CD4-positive, alpha-beta T cell treated with Interleukin-10 for 1 hour (primary cell): ENCODE measurements at places on chromosomes 1 and 21.

DNA sequence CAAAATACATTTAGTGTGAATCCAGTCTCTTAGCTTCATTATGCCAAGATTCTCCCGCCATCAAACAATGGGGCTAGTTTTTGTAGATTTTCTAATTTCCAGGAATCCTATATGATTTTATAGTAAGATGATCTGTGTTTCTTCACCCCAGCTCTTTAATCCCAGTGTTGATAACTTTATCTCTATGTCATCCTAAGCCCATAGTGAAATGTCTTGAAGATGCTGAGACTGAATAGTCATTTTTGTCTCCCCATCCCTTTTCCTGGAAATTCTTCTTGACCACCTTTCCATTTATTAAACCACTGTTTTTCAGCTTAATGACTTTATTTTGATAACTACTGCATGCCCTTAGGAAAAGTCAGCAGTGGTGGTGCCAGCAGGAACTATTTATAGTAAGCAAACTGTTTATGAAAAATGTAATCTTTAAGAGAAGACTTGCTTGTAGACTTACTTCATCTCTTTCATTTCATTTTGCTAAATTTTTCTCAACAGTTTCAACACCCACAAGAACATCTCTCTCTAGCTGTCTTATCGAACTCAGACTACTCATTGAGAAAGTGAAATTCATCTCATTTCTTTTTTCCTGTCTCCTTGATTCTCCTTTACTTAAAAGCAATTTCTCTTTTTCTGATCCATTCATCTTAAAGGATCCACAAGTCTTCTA lies 116.6 kb downstream of the NTMT2 start:
- DNase-seq = no peak

DNA sequence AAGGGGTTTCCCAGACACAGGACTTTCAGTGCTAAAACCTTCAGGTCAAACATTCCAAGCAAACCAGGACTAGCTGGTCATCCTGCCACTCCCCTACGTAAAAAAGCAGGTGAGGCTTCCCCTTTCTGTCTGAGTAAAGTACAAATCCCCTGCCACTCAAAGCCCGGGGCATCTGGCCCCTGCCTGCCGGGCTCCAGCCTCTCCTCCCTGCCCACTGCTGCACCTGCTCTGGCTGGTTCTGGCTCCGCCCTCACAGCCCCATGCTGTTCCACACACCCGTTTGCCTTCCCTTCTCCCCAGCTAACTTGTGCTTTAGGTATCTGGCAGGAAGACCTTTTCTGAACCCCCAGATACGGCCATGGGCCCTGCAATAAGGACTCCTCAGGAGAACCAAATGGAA lies 23.3 kb upstream of the S100A7 start:
- no peak for DNase-seq

GRCh38 chr1:66256629-66257572 lies 277.1 kb upstream of the SGIP1 start:
- DNase-seq = no peak

GRCh38 chr1:103024051-103024450 lies 84.3 kb downstream of the COL11A1 start:
- DNase-seq = no peak

- no peak for DNase-seq
Observed at GRCh38 chr1:7256526-7256925, 471.3 kb downstream of the CAMTA1 start.

DNA sequence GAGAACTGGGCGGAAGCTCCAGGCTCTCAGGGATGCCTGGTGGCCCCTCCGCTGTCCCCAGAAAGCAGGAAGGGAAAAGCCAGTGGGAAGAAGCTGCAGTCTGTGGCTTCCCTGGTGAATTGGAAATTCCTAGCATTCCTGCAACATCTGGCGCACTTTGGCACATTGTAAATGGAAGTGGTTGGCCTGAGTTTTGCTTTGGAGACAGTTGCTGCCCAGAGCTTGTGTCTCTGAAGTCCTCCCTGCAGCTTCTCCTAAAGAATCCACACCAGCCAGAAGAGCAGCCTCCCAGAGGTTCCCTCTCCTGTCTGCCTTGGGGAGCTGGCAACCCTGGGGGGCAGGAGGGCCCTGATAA lies 48.2 kb downstream of the ARHGEF10L start:
- DNase-seq = no peak

- peak; percentile 75 for DNase-seq
Observed at GRCh38 chr1:21956720-21957552, 19.8 kb upstream of the HSPG2 start.

- peak; percentile 70 for DNase-seq
Observed at GRCh38 chr1:66330722-66331141, 203.2 kb upstream of the SGIP1 start.

- DNase-seq = peak; percentile 20
Observed at GRCh38 chr1:170010443-170010842, 64.1 kb downstream of the KIFAP3 start.

DNA sequence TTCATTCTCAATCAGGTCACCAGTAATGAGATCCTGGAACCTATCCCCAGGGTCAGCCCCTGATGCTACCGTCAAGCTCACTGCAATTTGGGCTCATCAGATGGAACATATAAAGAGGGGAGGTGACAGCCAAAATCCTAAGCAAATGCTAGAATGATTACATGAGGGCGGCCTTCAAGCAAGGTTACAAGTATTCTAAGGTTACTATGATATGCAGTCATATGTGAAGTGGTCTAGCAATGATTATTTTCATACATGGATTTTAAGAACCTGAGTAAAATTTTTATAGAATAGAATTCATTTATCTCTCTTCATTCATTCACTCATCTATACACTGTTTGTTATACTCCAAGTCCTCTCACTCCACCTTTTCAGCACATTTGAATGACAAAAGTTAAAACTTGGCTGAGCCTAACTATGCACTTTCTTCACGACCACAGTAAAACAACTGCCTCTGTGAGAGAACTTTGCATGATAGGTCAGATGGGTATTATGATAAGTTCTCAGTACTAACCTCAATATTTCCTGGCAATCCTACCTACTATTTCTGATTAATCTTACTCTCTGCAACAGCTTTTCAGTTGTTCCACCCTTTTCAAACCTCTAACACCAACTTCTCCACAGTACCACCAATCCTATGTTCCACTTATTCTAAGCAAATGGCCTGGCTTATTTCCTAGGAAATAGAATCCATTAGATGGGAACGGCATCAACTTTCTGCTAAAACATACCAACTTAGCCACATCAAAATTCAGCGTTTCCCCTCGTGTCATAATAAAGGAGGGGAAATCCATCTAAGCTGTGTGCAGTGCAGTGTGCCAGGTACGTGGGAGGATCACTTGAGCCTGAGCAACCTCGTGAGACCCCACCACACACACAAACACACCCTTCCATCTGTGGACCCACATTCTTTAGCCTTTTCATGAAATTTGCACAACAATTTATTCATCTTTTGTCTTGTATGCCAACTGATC lies 32.0 kb downstream of the LHX9 start:
- DNase-seq = peak; percentile 41

- no peak for DNase-seq
Observed at GRCh38 chr21:33123374-33124123, 53.6 kb downstream of the OLIG1 start.

- no peak for DNase-seq
Observed at GRCh38 chr1:232328486-232329102, 301.3 kb downstream of the SIPA1L2 start.

- DNase-seq = no peak
Observed at GRCh38 chr1:238606896-238607295, 716.2 kb upstream of the ZP4 start.

DNA sequence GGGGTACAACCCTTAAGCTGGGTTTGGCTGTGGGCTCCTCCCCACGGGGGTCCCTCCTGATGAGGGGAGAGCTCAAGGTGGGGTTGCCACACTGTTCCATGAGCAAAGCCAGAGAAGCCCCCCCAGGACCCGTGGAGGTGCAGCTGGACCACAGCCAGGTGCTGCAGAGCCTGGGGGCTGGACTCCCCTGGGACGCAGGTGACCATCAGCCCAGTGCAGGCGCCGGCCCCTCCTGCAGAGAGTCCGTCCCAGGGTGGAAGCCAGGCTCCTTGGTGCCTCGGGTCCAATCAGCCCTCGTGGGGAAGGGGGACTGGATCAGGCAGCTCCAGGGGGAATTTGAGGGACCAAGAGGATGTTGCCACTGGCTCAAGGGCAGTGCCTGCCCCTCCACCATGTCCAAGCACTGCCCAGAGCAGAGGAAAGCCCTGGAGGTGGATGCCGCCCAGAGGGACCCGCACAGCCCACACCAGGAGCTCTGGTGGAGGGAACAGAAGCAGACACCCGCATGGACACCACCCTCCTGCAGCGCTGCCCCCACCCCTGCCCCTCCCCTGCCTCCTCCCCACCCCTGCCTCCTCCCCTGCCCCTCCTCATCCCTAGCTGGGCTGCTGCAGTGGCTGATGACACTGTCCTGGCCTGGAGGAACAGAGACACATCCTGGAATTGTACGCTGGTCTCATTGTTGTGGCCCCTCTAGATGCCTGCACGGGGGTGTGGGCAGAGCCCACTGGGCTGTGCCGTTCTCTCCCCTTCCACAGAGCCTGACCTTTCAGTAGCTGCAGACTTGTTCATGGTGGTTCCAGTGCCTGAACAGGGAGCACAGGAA lies 30.8 kb upstream of the COL18A1 start:
- no peak for DNase-seq
